GDM1 (cell line): ENCODE measurements at places on chromosomes 3 and 15.

GRCh38 chr3:169759256-169759655 lies 5.6 kb downstream of the TERC start:
- no peak for DNase-seq

- no peak for DNase-seq
Observed at GRCh38 chr3:40901298-40901697, 298.0 kb upstream of the CTNNB1 start.

GRCh38 chr15:90221246-90221900 lies 12.4 kb downstream of the CIB1 start:
- DNase-seq: peak; percentile 34

- no peak for DNase-seq
Observed at GRCh38 chr3:67048715-67049074, 50.6 kb downstream of the KBTBD8 start.

DNA sequence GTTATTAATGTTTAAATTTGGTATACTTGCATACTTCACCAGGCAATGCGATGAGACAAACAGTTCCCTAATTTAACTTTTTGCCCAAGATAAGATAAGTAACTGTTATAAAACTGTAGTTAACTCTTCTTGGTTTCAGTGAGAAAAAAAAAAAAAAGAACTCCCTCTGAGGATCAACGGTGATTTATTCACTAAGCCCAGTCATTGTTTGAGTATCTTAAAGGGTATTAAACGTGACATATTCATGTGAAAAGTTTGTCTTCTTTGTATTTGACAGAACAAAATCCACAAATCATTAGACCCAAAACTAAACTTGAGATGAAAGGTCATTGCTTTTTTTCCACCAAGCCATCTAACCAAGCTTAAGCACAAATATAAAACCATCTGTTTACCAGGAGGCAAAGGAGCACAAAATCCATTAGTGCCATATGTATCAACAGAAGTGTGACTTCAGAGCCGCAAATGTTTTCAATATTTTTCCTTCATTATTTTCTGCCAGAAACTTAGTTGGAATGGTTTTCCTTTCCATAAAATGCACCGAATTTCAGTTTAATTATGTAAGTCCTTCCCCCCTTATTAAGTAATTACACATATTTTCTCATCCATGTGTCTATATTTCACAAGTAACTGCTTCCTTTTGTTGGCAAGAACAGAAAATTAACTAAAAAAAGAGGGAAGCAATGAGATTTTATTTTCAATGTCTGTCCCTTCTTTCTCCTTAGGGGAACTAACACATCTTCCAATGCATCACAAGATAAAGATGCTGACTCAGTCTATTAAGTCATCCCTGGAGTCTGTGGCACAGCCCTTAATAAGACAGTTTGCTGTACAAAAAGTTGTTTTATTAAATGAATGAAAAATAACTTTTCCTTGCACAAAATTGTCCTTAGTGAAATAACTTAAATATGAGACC lies 92.2 kb upstream of the RAP2B start:
- no peak for DNase-seq

- DNase-seq: no peak
Observed at GRCh38 chr3:39419742-39420315, 13.3 kb downstream of the RPSA start.

DNA sequence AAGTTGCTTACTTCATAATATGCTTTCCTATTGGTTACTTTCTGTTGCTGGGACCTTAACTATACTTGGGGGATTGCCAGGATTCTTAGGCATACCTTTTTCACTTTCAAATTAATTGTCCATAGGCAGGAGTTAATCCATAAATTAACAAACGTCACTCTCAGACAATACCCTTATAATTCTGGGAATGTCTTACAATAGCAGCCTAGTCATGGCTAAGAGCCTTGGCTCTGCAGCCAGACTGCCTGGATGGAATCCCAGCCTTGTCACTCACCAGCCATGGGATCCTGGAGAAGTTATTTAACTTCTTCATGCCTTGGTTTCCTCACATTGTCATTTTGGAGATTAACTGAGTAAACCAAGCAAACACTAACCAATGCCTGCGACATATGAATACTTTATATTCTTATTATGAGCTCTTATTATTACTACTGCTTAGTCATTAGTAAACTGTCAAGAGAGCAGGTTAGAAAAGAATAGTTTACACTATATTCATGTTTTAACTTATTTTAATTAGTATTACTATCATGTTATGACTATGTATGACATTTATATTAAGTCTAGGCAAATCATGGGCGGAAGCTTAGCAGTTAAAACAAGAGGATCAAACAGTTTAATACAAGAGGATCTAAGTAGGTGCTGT lies 29.0 kb downstream of the GYG1 start:
- DNase-seq: no peak

GRCh38 chr3:141656771-141657170 lies 81.3 kb upstream of the RNF7 start:
- DNase-seq: no peak

DNA sequence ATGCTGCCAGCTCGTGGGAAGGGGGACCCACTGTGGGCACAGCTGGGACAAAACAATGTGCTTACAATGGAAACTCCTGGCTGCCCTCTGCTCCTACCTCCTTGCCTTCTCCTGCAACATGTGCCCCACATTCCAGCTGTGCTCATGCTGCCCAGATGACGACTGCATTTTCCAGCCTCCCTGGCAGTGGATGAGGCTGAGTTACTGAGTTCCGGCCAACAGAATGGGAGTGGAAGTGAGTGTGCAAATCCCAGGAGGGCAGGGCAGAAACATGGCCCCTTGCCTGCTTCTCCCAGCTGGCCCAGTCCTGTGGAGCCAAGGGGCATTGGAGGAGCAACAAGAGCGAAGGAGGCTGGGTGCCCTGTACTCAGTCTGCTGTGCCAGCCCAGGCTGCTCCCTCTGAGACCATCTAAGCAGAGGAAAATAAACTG lies 17.1 kb downstream of the KLF15 start:
- no peak for DNase-seq

- DNase-seq: no peak
Observed at GRCh38 chr15:66999046-66999968, 66.1 kb upstream of the SMAD3 start.

- no peak for DNase-seq
Observed at GRCh38 chr3:79139395-79140068, 628.3 kb downstream of the ROBO1 start.

DNA sequence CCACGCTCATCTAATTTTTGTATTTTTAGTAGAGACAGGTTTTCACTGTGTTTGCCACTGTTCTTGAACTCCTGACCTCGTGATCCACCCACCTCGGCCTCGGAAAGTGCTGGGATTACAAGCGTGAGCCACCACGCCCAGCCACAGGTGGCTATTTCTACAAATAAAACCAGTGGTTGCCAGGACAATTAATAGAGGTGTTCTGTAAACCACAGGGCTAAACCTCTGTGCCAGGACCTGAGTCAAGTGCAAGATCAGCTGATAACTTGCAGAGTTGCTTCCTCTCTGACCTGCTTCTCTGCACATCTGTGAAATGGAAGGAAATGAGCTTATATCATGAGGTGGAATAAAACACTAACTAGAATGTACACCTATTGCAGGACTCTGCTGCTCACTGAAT lies 72.8 kb downstream of the CD200R1L start:
- DNase-seq: no peak

- DNase-seq: peak; percentile 22
Observed at GRCh38 chr15:77547801-77548588, 84.7 kb downstream of the LINGO1 start.

DNA sequence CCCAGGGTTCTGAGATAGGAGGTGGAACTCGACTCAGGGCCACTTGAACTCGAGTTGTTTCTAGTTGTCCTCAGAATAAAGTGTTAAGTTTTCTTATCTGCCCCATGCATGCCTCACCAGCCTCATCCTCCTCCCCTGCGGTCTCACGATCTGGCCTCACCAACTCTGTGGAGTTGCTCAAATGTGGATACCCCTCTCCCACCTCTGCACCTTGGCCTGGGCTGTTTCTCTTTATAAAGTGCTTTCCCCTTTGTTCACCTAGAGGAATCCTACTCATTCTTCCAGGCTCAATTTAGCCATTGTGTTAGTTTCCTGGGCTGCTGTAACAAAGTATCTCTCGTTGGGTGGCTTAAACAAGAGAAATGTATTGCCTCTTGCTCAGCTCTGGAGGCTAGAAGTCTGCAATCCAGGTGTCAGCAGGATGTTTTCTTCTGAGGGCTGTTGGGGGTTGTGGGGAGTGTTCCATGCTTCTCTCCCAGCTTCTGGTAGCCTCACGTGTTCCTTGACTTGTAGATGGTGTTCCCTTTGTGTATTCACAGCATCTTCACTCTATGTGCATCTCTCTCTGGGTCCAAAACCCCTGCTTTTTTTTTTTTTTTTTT lies 100.7 kb downstream of the MEX3B start:
- peak; percentile 48 for DNase-seq

DNA sequence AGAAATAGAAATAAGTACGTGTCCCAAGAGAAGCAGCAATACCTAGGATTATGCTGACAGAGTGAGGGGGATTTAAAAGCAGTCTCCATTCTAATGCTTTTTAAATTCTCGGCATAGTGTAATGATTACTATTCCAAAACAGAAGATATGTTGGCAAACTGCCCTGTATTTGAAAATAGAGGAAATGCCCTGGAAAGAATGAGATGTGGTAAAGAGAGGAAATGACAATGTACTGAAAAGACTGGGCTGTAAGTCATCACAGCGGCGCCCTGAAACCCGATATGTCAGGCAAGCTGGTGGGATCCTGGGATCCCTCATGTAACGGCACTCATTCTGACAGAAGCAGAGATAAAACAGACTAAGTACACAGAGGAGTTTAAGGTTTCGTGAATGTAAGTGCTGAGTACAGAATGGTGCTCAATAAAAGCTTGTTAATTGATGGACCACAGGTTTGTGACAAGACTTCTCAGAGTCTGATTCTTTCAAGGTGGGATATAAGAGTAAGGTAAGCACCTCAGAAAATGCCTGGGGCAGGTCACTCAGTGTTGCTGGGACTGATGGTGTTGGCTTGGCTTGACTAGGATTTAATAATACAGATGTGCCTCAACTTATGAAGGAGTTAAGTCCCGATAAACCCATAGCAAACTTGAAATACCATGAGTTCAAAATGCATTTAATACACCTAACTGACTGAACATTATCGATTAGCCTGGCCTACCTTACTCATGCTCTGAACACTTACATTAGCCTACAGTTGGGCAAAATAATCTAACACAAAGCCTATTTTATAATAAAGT lies 91.4 kb downstream of the NFKBIZ start:
- peak; percentile 42 for DNase-seq

GRCh38 chr15:42453826-42454225 lies 37.1 kb downstream of the ZNF106 start:
- DNase-seq: no peak

DNA sequence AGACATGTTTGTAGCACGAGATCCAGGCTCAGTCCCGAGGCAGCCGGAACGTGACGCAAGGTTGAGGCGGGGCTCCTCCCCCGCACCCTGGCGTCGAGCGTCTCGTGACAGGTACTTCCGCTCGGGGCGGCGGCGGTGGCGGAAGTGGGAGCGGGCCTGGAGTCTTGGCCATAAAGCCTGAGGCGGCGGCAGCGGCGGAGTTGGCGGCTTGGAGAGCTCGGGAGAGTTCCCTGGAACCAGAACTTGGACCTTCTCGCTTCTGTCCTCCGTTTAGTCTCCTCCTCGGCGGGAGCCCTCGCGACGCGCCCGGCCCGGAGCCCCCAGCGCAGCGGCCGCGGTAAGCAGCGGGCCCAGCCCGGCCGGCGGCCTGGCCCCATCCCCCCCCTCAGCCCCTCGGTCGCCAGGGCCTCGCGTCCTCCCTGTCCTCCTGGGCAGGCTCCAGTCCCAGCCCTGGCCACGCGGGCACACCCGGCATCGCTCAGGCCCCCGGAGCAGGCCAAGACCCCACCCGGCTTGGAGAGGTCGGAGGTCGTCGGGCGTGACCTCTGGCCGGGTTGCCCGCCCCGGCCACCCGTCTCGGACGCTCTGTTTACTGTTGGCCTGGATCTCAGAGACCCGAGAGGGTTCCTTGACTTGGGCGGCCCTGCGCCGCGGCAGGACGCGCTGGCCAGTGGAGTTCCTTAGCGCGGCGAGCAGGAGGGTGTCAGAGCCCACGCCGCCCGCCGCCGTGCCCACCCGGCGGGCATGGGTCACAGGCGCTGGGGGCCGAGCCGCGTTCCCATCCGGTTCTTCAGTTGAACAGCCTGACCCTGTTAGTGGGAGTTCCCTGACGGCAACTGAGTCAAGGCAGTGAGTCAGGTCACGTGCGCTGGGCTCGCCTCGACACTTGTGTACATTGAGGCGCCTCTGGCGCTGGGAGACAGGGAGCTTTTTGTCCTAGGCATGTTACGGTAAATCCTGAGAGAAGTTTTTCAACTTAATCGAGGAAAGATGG lies at the start of gene RAB7A:
RAB7A (plus strand) TSS at position 161 of the 994 bp plus-strand sequence. CDS start 69,185 bp downstream, outside the sequence.
- DNase-seq: peak; percentile 96

DNA sequence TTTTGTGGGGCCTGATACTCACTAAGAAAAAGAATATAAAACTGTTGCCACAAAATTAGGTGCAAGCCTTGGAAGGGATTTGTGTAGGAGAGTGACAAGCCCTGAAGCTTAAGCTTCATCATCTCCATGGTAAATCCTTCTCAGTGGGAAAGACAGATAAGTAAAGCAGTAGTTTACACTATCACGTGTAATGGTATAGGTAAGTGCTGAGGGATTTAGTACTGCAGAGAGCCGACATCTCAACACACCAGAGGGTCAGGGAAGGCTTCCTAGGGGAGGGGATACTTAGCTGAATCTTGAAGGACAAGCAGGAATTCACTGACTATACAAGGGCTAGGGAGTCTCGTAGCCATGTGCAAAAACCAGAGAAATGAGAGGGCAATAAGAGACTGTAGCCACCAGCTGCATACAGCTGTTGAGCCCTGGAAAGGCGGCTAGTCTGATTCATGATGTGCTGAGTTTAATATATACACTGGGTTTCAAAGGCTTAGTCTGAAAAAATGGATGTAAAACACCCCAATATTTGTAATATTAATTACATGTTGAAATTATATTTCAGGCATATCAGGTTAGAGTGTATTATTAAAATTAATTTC lies 11.1 kb downstream of the SLC24A1 start:
- no peak for DNase-seq

- no peak for DNase-seq
Observed at GRCh38 chr3:116378077-116378476, 67.2 kb downstream of the LSAMP start.

- DNase-seq: no peak
Observed at GRCh38 chr15:69824075-69824876, 273.4 kb downstream of the TLE3 start.

- no peak for DNase-seq
Observed at GRCh38 chr3:3199306-3199705, 19.8 kb upstream of the CRBN start.

DNA sequence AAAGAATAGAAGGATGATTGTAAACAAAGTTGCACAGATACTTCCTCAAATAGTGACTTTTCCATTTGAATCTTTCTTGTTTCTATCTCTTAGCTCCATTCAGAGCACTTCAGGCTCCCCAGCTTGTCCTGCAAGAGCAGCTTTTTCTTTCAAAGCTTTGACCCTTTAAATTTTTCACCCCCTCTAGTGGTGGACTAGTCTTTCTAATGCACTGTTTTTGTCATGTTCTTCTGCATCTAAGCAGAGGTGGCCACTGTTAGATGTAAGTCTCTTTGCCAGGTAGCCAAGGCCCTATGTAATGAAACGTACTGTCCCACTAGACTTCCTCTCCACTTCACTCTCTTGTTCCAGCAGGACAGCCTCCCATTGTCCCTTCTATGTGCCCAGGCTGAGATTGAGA lies 74.0 kb upstream of the MANF start:
- DNase-seq: no peak
